Stimulated activated CD8-positive, alpha-beta memory T cell treated with anti-CD3 and anti-CD28 coated beads, Interleukin-4, amount 100 ng/mL, for 4 hours (primary cell): ENCODE measurements at places on chromosomes 6 and 20.

- no peak for DNase-seq
Observed at GRCh38 chr6:131250122-131250521, 114.9 kb downstream of the AKAP7 start.

- no peak for DNase-seq
Observed at GRCh38 chr6:144624246-144624645, 339.1 kb downstream of the UTRN start.

GRCh38 chr20:37309936-37310590, 20.6 kb downstream of the MANBAL start:
- DNase-seq, result no peak

DNA sequence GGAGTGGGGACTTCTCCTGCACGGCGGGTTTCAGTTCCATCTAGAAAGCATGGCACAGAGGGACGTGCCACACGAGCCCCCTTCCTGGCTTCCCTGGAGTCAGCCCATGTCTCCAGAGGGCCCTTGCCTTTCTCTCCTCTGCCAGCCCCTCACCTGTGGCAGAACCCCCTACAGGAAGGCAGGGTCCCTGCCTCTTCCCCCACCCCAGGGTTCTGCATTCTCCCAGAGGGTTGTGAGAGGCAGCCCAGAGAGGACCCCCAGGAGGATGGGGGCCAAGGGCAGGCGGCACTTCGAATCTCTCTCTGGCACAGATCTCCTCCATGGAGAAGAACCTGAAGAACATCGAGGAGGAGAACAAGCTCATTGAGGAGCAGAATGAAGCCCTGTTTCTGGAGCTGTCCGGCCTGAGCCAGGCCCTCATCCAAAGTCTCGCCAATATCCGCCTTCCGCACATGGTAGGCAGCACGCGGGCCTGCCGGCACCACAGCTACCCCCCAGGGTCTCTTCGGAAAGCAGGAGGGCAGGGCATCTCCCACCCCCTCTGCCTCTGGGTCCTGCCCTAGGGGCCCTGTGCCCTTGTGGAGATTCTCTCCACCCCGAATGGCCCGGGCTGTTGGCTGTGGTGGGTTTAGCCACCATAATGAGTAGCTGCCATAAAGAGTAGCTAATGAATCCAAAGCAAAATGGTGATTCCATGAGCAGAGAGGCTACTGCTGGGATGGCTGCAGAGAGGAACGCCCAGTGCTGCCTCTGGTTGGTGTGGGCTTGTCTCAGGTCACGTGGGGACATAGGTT, 15.9 kb upstream of the PCMTD2 start:
- no peak for DNase-seq
